Immature natural killer cell (primary cell): ENCODE measurements at places on chromosomes 16 and 17.
A peak's percentile ranks its signal among the peaks of the same experiment; 100 is the strongest.

- no peak for DNase-seq
Observed at GRCh38 chr17:75060434-75061054, 13.5 kb downstream of the KCTD2 start.

DNA sequence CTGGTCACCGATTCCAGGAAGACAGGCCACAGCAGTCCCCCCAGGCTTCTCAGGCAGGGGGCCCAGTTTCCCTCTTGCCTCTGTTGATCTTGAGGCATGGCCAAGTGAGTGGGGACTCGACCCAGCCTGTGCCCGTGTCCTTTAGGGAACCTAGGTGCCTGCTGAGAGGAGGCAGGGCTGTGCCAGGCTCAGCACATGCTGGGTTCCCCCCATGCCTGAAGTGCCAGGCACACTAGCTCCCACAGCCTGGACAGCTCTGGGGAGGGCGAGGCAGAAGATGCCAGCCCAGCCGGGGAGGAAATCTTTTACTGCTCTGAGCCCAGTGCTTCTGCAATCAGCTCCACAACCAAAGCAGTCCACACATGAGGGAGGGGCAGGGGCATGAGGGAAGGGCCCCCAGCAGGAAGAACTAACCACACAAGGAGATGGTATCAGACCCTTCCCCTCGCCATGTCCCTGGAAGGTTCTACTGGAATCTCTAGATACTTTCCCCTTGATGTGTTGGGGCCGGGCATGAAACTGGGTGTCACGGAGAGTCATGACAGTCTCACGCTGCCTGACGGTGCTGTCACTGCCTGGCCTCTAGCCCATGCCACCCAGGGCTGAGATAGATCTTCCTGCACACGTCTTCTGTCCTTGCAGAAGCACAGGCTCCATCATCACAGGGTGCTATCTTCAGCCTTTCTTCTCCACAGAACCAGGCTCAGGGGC lies 25.5 kb downstream of the MYO18A start:
- DNase-seq, result no peak

DNA sequence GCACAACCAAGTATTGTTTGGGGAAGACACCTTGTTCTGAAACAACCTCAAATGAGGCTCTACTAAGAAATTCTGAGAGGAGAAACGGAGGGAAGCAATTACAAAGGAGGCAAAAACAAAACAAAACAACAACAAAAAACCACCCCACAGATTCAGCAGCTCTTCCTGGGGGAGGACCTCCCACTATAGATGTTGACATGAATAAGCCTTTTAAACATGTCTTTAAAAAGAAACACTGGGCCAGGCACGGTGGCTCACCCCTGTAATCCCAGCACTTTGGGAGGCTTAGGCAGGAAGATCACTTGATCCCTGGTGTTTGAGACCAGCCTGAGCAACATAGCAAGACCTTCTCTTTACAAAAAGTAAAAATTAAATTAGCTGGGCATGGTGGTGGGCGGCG lies 22.6 kb upstream of the JPH3 start:
- DNase-seq, result no peak

- peak; percentile 68 for DNase-seq
Observed at GRCh38 chr17:78779850-78780249, 2.2 kb downstream of the CYTH1 start.

GRCh38 chr17:19385521-19385983 lies 1.4 kb downstream of the MFAP4 start:
- DNase-seq, result no peak

DNA sequence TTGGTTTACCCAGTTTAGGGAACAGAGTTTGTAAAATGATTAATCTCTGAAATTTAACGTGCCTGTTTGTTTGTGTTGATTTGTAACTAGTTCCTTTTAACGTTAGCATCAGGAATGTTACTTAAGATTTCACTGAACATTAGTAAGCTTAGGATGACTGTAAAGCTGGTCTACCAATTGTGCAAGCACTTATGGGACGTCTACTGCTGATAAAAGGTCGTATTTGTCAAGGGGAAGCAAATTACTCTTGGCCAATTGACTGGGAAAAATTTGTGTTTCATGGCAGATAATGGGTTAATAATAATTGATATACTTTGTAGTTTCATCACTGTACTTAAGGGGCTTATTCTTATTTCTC lies 11.8 kb downstream of the METTL9 start:
- DNase-seq, result no peak

- DNase-seq, result no peak
Observed at GRCh38 chr17:61729690-61730268, 133.5 kb downstream of the BRIP1 start.

DNA sequence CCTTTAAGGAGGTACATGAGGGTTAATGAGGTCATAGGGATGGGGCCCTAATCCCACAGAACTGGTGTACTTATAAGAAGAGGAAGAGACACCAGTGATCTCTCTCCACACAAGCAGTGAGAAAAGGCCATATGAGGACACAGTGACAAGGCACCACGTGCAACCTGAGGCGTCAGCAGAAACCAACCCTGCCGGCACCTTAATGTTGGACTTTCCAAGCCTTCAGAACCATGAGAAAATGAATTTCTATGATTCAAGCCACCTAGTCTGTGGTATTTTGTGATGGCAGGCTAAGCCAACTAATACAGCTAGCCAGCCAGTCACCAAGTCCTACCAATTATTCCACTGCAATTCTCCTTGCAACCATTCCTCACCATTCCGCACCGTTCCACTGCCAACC lies 39.5 kb downstream of the COPRS start:
- DNase-seq, result no peak

DNA sequence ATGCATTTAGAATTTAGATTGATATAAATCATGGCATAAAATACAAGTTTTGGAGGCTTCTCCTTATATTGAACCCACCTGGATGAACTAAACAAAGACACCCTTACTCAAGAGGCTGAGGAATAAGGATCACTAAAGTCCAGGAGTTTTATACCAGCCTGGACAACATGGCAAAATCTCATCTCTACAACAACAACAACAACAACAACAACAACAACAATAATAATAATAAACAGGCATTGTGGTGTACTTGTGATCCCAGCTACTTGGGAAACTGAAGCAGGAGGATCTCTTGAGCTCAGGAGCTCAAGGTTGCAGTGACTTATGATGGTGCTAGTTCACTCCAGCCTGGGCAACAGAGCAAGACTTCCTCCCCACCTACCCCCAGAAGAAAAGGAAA lies 558.0 kb downstream of the TOX3 start:
- no peak for DNase-seq
